GM23338 (cell line): ENCODE measurements at places on chromosomes 1 and 21. TPM values are rescaled to one million over a fixed set of nuclear protein-coding genes. Genes with fewer than 3 reads are reported as not detected.

The EXTL2 gene
- polyA plus RNA-seq, result 37.6 and 45.3 TPM in 2 replicates

The CCDC30 gene
- 1.8 and 2.0 TPM in 2 replicates for polyA plus RNA-seq

The ASH1L gene
- 17.7 and 24.7 TPM in 2 replicates for polyA plus RNA-seq

The HTR6 gene
- 0.14 and 0.26 TPM in 2 replicates for polyA plus RNA-seq

The C4BPA gene
- not detected in 2 replicates for polyA plus RNA-seq

The ADAM30 gene
- polyA plus RNA-seq, result not detected in 2 replicates

The STYXL2 gene
- 0.23 and 0.40 TPM in 2 replicates for polyA plus RNA-seq

The LCE3D gene
- 0.52 TPM in 1 of 2 replicates, not detected in the other for polyA plus RNA-seq

The ITLN1 gene
- polyA plus RNA-seq, result not detected in 2 replicates

The COL16A1 gene
- polyA plus RNA-seq, result 3.4 and 4.2 TPM in 2 replicates

The PANK4 gene
- 25.4 and 25.8 TPM in 2 replicates for polyA plus RNA-seq

DNA sequence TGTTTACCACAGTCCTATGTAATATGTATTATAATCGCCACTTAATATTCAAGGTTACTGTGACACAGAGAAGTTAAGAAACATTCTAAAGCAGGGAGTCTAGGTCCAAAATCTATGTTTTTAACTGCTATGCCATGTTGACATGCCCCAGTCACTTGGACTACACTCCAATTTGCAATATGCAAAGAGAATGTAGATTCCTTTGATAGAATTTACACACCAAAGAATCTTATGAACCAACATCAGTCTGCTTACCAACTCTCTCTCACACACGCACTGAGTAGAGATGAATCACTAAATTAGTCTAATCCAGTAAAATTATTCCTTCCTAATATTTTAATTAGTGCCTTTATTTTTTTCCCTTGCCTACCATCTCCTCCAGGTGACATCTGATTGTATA, 266.2 kb downstream of the OLFM3 start:
- DNase-seq, result no peak
- H3K4me1 ChIP-seq, result no peaks in the 10 kb centered on the region
- H3K4me3 ChIP-seq, result no peak overlapping the region
- no peak overlapping the region for H3K27ac ChIP-seq
- H3K27me3 ChIP-seq, result no peaks in the 10 kb centered on the region

DNA sequence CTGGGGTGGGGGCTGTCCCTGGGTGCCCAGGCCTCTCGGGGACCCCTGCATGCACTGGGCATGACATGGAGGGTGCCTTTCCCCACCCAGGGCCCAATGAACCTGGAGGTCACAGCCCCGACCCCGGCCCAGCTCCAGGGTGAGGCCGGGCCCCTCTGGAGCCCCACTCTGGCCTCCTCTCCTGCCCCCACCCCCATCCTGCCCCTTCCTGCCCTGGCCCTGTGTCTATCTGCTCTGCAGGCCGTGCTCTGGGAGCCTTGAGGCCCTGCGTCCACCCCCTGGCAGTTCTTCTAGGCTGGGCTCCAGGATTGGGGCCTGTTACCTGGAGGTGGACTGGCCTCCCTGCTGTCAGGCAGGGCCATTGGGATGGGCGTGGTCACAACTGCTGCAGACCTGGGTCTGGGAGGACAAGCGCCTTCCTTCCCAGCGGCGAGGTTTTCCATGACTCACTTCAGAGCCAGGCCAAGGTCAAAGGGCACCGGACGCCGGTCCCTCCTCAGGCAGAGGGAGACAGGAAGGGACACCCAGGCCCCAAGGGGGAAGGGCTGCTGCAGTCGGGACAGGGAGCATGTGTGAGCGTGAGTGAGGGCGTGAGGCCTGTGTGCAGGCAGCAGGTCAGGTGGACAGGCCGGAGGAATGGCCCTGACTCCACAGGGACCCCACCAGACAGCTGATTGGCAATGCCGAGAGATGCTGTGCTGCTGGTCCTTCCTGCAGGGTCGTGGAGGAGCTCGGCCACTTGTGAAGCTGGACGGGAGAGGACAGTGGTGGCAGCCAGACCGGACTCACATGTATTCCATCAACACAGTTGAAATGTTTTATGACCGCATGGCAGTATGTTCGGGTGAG, 31.1 kb upstream of the POFUT2 start:
- H3K4me1 ChIP-seq, result no peaks in the 10 kb centered on the region; the same call in 1 of the 2 replicates
- H3K36me3 ChIP-seq, result no peaks in the 10 kb centered on the region
- no peak for DNase-seq
- H3K27ac ChIP-seq, result no peak overlapping the region
- no peak overlapping the region for H3K4me3 ChIP-seq
- H3K27me3 ChIP-seq, result no peaks in the 10 kb centered on the region

GRCh38 chr21:45505416-45506021, 36.7 kb downstream of the SLC19A1 start:
- no peaks in the 10 kb centered on the region for H3K4me1 ChIP-seq
- no peak overlapping the region for H3K27ac ChIP-seq

GRCh38 chr1:170804419-170804818, 130.9 kb upstream of the MROH9 start:
- H3K27me3 ChIP-seq, result no peaks in the 10 kb centered on the region
- peaks cover 15% of the 10 kb centered on the region for H3K4me1 ChIP-seq
- H3K27ac ChIP-seq, result no peak overlapping the region

- H3K27me3 ChIP-seq, result no peaks in the 10 kb centered on the region
- peaks cover 12% of the 10 kb centered on the region; the same call in 1 of the 2 replicates for H3K4me1 ChIP-seq
- H3K36me3 ChIP-seq, result no peaks in the 10 kb centered on the region
- no peak overlapping the region for H3K27ac ChIP-seq
- DNase-seq, result no peak
These were observed 5.7 kb upstream of the PPP1R15B start for GRCh38 chr1:204417074-204417997.

DNA sequence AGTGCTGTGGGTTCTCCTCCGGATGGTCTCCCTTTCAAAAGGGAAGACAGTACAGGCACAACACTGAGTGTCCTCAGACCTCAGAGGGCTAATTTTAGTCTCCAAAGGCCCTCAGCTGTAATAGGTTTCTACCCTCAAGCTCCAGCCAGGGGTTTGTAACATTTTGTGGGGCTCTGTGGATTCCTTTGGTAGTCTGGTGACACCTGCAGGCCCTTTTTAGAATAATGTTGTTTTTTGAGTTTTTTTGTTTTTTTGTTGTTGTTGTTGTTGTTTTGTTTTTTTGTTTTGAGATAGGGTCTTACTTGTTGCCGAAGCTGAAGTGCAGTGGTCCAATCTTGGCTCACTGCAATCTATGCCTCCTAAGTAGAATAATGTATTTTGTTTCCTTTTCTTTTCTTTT, 15.0 kb upstream of the TMEM201 start:
- H3K27me3 ChIP-seq, result no peaks in the 10 kb centered on the region
- H3K27ac ChIP-seq, result no peak overlapping the region
- no peaks in the 10 kb centered on the region for H3K4me1 ChIP-seq
- peaks cover 8% of the 10 kb centered on the region for H3K36me3 ChIP-seq

DNA sequence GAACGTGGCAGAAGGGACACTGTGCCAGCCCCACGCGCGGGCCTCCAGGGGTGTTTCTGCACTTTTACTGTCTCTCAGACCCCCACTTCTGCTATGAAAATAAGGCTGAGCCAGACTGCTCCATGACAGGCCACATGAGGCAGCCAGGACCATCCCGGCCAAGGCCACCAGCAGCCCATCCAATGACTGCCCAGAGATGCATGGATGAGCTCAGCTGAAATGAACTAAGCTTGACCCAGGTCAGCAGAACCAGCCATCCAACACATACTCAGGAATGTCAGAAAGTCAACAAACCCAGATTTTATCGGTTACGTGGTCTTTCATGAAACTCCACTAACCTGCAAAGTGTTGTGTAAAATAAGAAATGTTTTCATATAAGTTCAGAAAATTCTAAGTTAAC, 51.2 kb downstream of the CCDC185 start:
- no peak overlapping the region for H3K27ac ChIP-seq
- H3K4me1 ChIP-seq, result no peaks in the 10 kb centered on the region
- H3K36me3 ChIP-seq, result 0 out of 2 replicates have a peak, but pooled peaks cover 6% of the 10 kb centered on the region
- H3K27me3 ChIP-seq, result no peaks in the 10 kb centered on the region

- no peaks in the 10 kb centered on the region for H3K36me3 ChIP-seq
- DNase-seq, result no peak
- H3K4me3 ChIP-seq, result no peak overlapping the region
- H3K4me1 ChIP-seq, result no peaks in the 10 kb centered on the region
These were observed 7.0 kb upstream of the C1orf198 start for GRCh38 chr1:230875370-230875769.

DNA sequence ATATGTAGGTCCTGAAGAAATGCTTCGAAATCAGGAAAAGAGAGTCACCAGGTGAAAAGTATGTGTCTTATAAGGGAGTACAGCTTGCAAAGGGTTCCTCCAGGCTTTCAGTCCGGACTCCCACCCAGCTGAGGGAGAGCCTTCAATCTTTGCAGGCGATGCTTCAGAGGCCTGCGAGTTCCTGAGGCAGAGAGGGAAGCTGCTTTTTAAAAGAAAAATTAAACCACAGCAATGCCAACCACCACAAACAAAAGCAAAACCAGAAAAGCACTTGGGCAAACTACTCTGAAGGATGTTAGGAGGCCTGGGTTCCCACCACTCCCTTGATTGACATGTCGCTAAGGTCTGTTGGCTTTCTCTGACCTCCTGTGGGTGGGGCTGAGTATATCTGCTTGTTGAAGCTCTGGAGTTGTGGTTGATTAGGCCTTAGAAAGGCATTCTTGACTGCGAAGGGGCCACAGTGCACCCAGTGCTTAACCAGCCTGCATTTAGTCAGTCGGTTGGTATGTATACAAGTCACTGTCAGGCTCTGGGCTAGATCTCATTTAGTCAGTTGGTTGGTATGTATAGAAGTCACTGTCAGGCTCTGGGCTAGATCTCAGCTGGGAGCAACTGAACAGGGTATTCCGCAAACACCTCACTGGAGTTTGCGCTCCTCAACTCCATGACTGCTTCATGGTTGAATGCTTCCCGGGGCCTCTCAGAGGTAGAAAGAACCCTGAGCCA, 1.2 kb downstream of the NIPAL3 start:
- peak overlapping the region; percentile 68 for H3K4me3 ChIP-seq
- no peaks in the 10 kb centered on the region; the same call in 1 of the 2 replicates for H3K36me3 ChIP-seq
- peaks cover 18% of the 10 kb centered on the region for H3K4me1 ChIP-seq

GRCh38 chr1:21143138-21143537, 33.6 kb downstream of the EIF4G3 start:
- no peak for DNase-seq
- no peaks in the 10 kb centered on the region for H3K27me3 ChIP-seq
- no peaks in the 10 kb centered on the region for H3K4me1 ChIP-seq

DNA sequence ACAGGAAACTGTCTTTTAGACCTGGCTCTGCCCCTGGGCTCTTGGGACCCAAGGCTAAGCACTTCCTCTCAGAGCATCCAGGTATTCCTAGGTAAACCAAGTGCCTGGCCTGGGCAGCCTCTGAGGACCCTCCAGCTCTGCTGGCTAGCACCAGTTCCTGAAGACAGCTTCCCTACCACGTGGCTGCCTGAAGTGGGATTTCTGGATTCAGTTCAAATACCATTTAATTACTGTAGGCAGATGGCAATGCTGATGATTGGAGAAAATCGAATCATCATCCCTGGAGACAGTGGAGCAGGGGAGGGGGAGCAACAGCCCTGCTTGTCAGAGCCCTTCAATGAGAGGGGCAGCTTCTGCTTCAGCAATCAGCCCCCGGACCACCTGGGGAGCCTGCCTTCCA, 11.9 kb downstream of the KIF21B start:
- no peaks in the 10 kb centered on the region for H3K36me3 ChIP-seq
- DNase-seq, result no peak
- H3K27me3 ChIP-seq, result no peaks in the 10 kb centered on the region
- H3K4me3 ChIP-seq, result no peak overlapping the region
- H3K27ac ChIP-seq, result no peak overlapping the region

GRCh38 chr1:87510540-87510939, 181.9 kb downstream of the LMO4 start:
- no peak overlapping the region for H3K4me3 ChIP-seq
- no peak for DNase-seq
- no peak overlapping the region for H3K27ac ChIP-seq
- H3K27me3 ChIP-seq, result no peaks in the 10 kb centered on the region
- no peaks in the 10 kb centered on the region for H3K4me1 ChIP-seq

- no peak for DNase-seq
- H3K4me1 ChIP-seq, result peaks cover 8% of the 10 kb centered on the region; the same call in 1 of the 2 replicates
- no peak overlapping the region for H3K27ac ChIP-seq
- H3K36me3 ChIP-seq, result no peaks in the 10 kb centered on the region
These were observed 41.6 kb downstream of the ABCA4 start for GRCh38 chr1:94079080-94079940.

DNA sequence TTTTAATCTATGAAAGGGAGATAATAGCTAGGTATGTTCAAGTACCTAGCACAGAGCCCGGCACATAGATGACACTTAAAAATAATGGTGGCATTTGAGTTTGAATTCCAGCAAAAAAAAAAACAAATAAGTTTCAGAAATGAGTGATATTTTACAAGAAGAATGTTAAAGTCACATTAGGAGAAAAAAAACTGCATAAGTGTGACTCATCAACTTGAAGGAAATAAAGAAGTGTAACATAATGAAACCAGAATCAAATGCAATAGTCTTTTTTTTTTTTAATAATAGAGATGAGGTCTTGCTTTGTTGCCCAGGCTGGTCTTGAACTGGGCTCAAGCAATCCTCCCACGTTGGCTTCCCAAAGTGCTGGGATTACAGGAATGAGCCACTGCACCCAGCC, 17.1 kb downstream of the DNASE2B start:
- no peaks in the 10 kb centered on the region for H3K36me3 ChIP-seq
- DNase-seq, result no peak
- no peak overlapping the region for H3K4me3 ChIP-seq
- H3K4me1 ChIP-seq, result no peaks in the 10 kb centered on the region
- H3K27me3 ChIP-seq, result no peaks in the 10 kb centered on the region
- H3K27ac ChIP-seq, result no peak overlapping the region

GRCh38 chr1:160541622-160542302, 18.7 kb upstream of the SLAMF6 start:
- no peak overlapping the region for H3K27ac ChIP-seq
- no peaks in the 10 kb centered on the region for H3K27me3 ChIP-seq
- no peak for DNase-seq
- no peaks in the 10 kb centered on the region for H3K4me1 ChIP-seq

DNA sequence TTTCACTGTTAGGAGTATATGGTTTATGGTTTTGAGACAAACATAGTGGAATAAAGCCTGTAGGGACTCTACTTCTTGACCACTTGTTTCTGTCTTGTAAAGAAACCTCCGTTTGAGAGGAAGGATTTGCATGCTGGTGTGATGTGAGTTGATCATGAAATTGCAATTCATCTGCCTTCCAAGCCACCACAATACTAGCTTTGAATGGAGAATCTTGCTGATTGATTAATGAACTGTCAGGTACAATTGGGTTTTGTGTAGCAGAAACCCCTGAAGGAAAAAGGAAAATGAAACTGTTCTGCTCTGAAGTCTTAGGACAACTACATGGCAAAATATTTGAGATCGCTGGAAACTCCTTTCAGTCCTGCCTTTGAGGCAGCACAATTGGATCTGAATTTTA, 90.7 kb downstream of the VPS13D start:
- DNase-seq, result no peak
- H3K36me3 ChIP-seq, result peaks cover 12% of the 10 kb centered on the region
- H3K4me3 ChIP-seq, result no peak overlapping the region

- H3K36me3 ChIP-seq, result peaks cover 5% of the 10 kb centered on the region; the same call in 1 of the 2 replicates
- no peak for DNase-seq
- H3K27ac ChIP-seq, result no peak overlapping the region
These were observed 21.2 kb downstream of the IQGAP3 start for GRCh38 chr1:156551066-156551643.

GRCh38 chr1:2047749-2048729, 2.2 kb upstream of the PRKCZ start:
- peak; percentile 39 for DNase-seq
- H3K4me1 ChIP-seq, result peaks cover 25% of the 10 kb centered on the region; the same call in 1 of the 2 replicates
- H3K27me3 ChIP-seq, result no peaks in the 10 kb centered on the region
- peak overlapping the region; percentile 26; the same call in 1 of the 2 replicates for H3K4me3 ChIP-seq
